Activated gamma-delta T cell treated with anti-CD3 and anti-CD28 coated beads, Interleukin-2, amount 50 U/mL, for 16 hours (primary cell): ENCODE measurements at places on chromosomes 5 and 9.

DNA sequence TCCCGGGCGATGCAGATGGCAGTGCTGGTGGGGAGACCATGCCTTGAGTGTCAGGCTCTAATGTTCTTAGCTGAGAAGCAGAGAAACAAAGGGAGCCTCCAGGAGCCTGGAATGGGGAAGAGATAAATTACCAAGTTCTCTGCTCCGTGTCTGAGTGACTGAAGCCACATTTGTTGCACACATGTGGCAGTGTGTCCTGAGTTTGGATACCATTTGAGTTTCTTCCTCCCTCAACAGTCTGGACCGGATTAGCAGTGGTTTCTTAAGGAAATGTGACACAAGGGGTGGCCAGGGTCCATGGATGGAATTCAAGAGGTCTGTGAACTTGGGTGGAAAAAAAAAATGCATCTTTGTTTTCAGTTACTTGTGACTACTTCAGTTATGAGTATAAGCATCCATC is 50.7 kb upstream of the GARNL3 start:
- DNase-seq, result no peak

DNA sequence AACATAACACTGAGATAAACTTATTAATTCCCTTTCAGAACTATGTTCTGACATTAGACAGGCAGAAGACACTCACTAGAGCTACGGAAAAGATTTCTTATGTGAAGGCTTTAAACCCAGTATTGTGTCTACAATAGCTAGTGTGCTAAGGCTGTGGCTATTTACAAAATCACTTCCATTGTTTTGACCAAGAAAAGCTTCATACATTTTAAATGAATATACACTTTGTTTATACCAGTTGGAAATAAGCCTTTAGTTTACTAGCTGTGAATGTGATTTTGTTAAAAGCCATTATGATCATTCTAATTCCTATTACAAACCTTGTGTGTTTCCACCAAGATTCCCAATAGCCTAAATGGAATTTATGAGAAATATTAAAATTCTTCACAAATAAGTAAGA is 83.0 kb downstream of the AGTPBP1 start:
- DNase-seq, result no peak

DNA sequence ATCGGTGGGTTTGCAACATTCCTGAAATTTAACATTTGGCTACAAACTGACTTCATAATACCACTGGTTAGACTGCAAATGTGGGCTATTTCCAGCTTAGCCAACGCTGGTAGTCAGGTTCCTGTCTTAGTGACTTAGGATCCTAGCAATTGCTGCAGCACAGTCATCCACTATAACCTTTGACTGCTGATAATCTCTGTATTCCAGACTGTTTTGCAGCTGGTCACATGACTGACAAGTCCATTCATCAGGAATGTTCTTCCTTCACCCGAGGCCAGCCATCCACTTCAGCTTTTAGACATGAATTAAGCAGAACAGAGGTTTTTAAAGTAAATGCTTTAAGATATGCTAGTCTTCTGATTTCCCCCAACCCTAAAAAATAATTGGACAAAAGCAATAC is 425.9 kb upstream of the MPDZ start:
- DNase-seq, result no peak

- no peak for DNase-seq
These were observed 1018.4 kb upstream of the ARRDC3 start for GRCh38 chr5:92401492-92401891.

- no peak for DNase-seq
These were observed 49.1 kb downstream of the HOMER1 start for GRCh38 chr5:79464695-79465332.

GRCh38 chr9:120574473-120574872 is 5.5 kb downstream of the CDK5RAP2 start:
- no peak for DNase-seq

DNA sequence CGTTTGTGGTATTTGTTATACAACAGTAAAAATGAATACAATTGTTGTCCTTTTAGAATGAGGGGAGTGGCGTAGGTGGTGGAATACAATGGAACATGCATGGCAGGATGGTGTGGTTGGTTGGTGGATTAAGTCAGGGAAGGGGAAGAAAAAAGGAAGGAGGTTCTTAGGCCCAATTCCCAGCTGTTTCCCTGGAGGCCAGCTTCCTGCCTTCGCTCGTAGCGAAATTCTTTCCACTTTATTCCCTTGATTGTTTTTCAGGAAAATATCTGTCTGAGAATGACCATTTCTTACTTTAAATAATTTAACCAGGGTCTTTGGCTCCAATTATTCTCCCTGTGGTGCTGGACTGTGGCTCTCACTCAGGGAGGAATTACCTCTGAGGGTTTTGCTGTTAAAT is 24.1 kb upstream of the DMAC1 start:
- no peak for DNase-seq

DNA sequence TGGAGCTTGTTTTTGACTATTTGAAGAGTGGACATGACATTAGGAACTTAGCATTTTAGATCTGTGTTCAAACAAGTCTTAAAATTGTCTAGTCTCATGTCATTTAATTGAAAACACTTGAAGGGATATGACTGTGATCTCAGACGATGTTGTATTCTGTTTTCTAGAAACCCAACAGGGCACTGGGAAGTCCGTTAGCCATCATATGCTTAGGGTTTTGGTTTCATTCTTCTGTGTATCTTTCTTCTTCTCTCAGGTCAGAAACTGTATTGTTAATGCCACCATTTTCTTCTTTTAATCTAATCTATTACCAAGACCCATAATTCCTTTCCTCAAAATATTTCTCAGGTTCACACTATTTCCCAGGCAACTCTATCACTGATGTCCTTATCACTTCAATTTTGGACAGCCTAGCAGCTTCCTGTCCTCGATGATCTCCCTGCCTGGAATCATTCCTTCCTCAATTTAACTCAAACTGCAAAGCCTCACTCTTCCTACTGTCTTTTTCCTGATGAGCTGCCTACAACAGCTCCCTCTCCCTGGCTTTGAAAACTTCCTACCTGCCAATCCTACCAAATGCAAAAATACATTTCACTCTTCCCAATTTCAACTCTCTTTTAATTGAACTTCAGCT is 77.7 kb downstream of the MEF2C start:
- no peak for DNase-seq

- DNase-seq, result no peak
These were observed 318.3 kb upstream of the GRAMD2B start for GRCh38 chr5:126104951-126105350.

DNA sequence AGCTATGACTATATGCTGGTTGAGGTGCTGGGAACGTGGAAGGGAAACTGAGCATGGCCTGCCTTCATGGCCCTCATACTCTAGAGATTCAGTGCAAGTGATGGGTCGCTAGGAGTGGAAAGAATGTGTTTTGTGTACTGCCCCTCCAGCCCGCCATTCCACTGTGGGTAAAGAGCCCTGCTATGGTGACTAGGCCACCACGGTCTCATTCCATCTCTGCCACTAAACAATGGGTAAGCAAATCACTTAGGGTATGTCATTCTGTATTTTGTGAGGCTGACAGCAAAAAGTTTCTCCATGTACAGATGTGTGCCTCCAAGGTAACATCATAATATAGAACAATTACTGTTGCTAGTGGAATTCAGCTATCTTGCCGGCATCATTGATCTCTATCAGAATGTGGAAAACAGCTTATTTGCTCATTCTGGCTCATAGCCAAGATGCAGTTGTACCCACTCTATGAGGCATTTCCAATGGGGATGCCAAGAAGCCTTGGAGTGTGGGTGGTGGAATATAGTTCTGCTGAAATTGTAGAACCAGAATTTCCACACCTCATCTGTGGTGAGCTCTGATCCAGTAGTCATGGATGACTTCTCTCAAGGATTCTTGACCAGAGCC is 12.5 kb downstream of the SMARCA2 start:
- DNase-seq, result no peak

GRCh38 chr5:14574891-14575508 is 6.6 kb upstream of the OTULINL start:
- no peak for DNase-seq

DNA sequence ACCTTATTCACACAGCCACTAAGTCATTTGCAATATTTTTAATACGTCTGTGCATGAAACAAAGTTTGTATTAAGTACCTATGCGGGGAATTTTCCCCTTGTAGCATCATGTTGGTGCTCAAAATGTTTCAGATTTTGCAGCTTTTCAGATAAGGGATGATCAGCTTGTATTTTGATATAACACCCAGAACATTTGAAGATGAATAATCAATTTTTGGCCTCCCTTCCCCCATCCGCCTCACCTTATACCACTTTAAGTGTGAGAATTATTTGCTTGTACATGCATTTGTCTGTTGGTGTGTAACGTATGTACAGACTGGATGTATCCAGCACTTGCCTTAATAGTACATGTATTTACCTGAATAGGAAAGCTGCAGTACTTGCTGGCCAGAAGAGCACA is 1.7 kb downstream of the JAK2 start:
- DNase-seq, result no peak

GRCh38 chr5:144503123-144503522 is 332.4 kb downstream of the KCTD16 start:
- DNase-seq, result no peak
